ENCODE measurements at places on chromosomes 13 and 19.

DNA sequence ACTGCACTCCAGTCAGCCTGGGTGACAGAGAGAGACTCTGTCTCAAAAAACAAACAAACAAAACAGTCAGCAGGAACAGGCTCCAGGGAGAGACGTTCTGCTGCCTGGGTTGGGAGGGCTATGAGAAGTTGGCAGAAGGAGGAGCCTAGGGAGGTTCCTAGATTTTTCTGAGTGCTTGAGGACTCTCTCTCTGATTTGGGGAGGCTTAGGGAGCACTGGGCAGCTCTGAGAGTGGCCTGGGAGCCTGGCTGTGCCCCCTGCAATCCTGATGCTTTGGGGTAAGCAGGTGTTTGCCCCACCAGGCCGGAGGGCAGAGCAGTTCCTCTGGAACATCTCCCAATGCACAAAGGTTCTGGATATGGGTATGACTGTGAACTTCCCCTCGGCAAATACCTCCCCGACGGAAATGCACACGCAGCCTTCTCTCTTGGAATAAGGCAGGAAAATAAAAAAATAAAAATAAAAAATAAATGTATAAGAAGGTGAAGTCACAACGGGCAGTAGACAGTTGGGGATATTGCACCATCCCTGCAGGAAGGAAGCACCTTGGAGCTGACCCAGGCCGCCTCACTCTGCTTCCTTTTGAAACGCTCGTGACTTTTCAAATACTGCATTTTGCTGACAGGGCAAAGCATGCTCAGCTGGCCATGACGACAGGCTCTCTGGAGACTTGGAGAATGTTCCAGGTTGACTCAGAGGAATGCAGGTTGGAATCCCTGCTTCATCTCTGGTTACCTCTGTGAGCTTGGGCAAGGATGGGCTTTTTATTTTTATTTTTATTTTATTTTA, 26.5 kb upstream of the HOMER3 start:
- no peak for DNase-seq

GRCh38 chr13:113105032-113105920, at the start of gene F7:
F7 (plus strand) TSS chr13:113105791; CDS start chr13:113105842, 51 bp downstream.
- DNase-seq, result no peak

DNA sequence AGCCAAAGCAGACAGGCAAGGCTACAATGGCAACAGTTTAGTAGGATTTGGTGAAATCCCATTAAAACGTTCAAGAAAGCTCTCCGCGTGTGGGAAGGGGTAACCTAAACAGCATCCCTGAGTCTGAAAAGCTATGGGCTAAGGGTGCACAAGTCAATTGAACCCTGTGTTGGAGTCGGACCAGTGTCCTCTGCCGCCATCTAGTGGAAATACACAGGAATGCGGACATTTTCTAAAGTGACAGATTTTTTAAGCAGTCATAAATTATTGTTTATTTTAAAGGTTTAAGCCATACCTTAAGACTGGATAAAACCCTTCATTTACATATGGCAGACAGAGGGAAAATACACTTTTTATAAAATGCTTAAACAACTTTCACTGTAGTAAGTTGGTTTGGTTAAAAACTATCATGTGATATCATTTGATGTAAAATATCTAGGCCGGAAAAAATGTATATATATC, 26.5 kb upstream of the LSM14A start:
- peak; percentile 33 for DNase-seq

DNA sequence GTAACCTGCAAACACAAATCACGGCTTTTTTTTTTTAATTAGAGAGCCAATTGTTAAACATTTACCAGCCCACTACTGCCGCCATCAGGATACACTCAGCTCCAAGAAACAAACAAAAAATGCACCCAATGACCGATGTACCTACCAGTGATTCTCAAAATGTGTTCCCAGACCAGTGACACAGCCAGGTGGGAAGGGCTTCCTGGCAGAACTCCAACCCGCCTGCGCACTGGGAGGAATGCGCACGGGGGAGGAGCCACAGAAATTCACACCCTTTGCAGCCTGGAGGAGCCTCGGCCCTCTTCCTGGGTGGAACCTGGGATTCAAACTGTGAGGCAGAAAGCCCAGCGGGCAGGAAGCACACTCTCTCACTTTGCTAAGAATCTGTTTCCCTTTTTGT, 255.9 kb downstream of the TBC1D4 start:
- no peak for DNase-seq

GRCh38 chr19:31681121-31681520, 331.9 kb upstream of the TSHZ3 start:
- DNase-seq, result no peak

DNA sequence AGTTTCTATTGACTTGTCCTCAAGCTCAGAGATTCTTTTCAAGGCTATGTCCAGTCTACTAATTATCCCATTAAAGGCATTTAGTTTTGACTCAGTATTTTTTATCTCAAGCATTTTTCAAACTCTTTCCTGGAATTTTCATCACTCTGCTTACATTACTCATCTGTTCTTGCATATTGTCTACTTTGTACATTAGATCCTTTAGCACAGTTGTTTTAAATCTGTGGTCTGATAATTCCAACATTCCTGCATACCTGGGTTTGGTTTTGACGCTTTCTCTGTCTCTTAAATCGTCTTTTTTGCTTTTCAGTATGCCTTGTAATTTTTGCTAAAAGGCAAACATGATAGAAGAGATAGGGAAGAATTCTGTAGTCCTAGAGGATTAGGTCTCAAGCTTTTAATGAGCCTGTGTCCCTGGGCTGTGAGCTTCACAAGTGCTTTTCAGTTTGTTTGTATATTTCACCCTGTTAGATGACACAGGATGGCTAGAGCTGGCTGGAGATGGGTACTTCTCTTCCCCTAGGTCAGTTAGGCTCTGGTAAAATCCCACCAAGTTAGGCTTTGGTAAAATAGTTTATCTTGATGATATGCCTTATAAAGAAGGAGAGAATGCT, 46.1 kb upstream of the GPC6 start:
- DNase-seq, result no peak

GRCh38 chr13:26909477-26909876, 148.9 kb upstream of the GPR12 start:
- no peak for DNase-seq

All from stimulated activated CD4-positive, alpha-beta T cell treated with anti-CD3 and anti-CD28 coated beads, Interleukin-1b, Interleukin-23, amount 100 ng/mL, for 4 hours (primary cell).